Osteoblast (primary cell): ENCODE measurements at places on chromosomes 12 and 14.
A peak's percentile ranks its signal among the peaks of the same experiment; 100 is the strongest.

- DNase-seq, result peak; percentile 39
- no peaks in the 10 kb centered on the region for H3K36me3 ChIP-seq
- peak overlapping the region; percentile 89 for H3K27ac ChIP-seq
Measured at GRCh38 chr12:1319212-1319611, 275.2 kb downstream of the FBXL14 start.

GRCh38 chr12:85329913-85330312 lies 49.9 kb downstream of the ALX1 start:
- H3K36me3 ChIP-seq, result no peaks in the 10 kb centered on the region
- H3K4me3 ChIP-seq, result no peak overlapping the region

- H3K36me3 ChIP-seq, result peaks cover 5% of the 10 kb centered on the region
- H3K4me3 ChIP-seq, result peak overlapping the region; percentile 81
- H3K4me1 ChIP-seq, result peaks cover 7% of the 10 kb centered on the region
- no peak for DNase-seq
- H3K27ac ChIP-seq, result peak overlapping the region; percentile 75
Measured at GRCh38 chr12:68745376-68745903, 536 bp upstream of the SLC35E3 start.

- no peaks in the 10 kb centered on the region for H3K36me3 ChIP-seq
- no peak overlapping the region for H3K27ac ChIP-seq
- peaks cover 33% of the 10 kb centered on the region for H3K27me3 ChIP-seq
- H3K4me1 ChIP-seq, result peaks cover 3% of the 10 kb centered on the region
- DNase-seq, result no peak
Measured at GRCh38 chr12:80715713-80716249, 931 bp upstream of the MYF5 start.

DNA sequence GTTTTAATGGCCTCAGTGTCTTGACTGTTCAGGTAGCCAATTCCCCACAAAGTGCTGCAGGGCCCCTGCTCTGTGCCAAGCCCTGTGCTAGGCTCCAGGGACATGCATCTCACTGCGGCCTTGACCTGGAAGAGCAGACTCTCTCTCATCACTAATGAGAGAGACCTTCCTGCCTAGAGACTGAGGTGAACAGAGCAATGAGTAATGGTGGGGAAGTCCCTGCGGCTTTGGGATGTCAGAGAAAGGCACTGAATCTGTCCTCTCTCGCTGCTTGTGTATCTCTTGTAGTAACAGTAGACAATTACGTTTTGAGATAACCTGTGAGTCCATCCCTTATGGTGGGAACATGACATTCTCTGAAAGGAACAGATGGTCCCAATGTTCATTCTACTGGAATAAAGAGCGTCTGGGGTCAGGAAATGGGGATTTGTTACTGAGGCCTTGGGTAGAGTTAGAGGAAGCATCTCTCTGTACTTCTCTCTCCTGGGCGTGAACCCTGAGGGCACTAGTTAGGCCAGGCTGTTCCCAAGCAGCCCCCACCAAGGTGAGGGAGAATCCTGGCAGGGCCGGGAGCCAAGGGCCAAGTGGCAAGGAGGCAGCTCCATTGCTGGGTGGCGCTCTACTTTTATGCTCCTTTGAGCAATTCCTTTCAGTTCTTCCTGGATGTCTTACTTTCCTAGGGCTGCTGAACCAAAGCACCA lies 13.5 kb downstream of the NFATC4 start:
- H3K27ac ChIP-seq, result no peak overlapping the region
- DNase-seq, result no peak
- no peaks in the 10 kb centered on the region for H3K27me3 ChIP-seq
- peaks cover 25% of the 10 kb centered on the region for H3K36me3 ChIP-seq
- no peak overlapping the region for H3K4me3 ChIP-seq
